ENCODE measurements at places on chromosomes 4 and X. TPM values are rescaled to one million over a fixed set of nuclear protein-coding genes. Genes with fewer than 3 reads are reported as not detected.

DNA sequence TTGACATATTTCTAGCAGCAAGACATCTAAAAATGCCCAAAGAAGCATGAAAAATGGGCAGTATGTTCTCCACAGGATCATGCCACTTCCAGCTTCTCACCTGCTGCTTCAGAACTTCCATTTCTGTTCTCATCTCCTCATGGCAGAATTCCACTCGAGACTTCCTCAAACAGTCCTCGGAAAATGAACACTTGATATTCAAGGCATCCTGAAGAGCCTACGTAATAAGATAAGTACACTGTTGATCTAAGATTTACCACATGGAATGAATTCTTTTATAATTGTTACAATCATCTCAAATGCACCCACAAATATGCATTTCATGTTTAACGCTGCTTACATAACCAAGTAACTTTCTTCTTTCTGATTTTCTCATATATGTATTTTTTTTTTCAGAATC lies 14.1 kb downstream of the TNIP3 start:
- no peak for DNase-seq

Gene ADH1C
- not detected for total RNA-seq

GRCh38 chr4:152100379-152101201 lies 339.8 kb upstream of the GATB start:
- peak; percentile 90 for DNase-seq

Gene CPLX1
- 0.39 TPM for total RNA-seq

Gene PLXNB3
- total RNA-seq: 1.4 TPM

GRCh38 chrX:71976753-71977152 lies 66.1 kb downstream of the NHSL2 start:
- DNase-seq: no peak

GRCh38 chrX:9829308-9830267 lies 43.4 kb downstream of the SHROOM2 start:
- peak; percentile 20 for DNase-seq

- no peak for DNase-seq
Measured at GRCh38 chr4:47715716-47716416, 122.0 kb downstream of the CORIN start.

Gene AMER1
- 3.8 TPM for total RNA-seq

- no peak for DNase-seq
Measured at GRCh38 chr4:108351791-108352190, 183.1 kb upstream of the LEF1 start.

GRCh38 chrX:107565931-107566603 lies 62.2 kb upstream of the PRPS1 start:
- DNase-seq: no peak

DNA sequence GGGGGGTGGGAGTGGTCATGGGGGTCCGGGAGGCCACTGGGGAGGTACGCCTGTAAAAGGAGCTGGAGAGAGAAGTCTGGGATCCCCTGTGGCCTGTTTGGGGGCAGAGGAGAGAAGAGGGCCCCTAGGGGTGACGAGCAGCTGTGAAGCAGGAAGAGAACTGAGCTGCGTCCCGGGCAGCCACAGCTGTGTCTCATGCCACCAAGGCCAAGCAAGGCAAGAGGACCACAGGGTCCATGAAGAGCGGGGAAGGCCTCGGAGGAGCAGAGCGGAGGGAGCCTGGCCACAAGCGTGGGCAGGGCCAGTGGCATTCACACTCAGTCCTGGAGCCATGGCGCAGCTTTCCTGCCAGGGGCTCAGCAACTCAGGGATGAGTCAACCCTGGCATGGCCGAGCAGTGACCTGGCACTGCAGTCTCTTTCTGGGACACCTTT lies 13.6 kb upstream of the NAT8L start:
- DNase-seq: no peak

GRCh38 chr4:92399032-92399431 lies 95.3 kb downstream of the GRID2 start:
- no peak for DNase-seq

GRCh38 chr4:174144106-174144505 lies 139.4 kb downstream of the FBXO8 start:
- no peak for DNase-seq
